ENCODE measurements at places on chromosomes 12 and 14. TPM values are rescaled to one million over a fixed set of nuclear protein-coding genes. Genes with fewer than 3 reads are reported as not detected.

The FAM234B gene
- total RNA-seq, result 9.5 TPM

The KRT78 gene
- not detected for total RNA-seq

The OR6C2 gene
- not detected for total RNA-seq

DNA sequence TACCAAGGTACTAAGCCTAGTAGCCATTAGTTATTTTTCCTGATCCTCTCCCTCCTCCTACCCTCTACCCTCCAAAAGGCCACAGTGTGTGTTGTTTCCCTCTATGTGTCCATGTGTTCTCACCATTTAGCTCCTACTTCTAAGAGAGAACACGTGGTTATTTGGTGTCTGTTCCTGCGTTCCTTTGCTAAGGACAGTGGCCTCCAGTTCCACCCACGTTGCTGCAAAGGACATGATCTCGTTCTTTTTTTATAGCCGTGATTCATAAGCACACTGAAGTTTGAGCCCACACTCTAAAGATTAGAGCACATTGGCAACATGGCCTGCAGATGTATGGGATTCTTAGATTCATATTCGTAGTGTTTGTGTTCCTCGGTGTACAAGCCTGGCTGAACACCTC, 8.1 kb upstream of the STX2 start:
- H3K27me3 ChIP-seq, result no peaks in the 10 kb centered on the region
- no peaks in the 10 kb centered on the region for H3K36me3 ChIP-seq
- no peak for DNase-seq
- H3K27ac ChIP-seq, result peak overlapping the region; percentile 78

DNA sequence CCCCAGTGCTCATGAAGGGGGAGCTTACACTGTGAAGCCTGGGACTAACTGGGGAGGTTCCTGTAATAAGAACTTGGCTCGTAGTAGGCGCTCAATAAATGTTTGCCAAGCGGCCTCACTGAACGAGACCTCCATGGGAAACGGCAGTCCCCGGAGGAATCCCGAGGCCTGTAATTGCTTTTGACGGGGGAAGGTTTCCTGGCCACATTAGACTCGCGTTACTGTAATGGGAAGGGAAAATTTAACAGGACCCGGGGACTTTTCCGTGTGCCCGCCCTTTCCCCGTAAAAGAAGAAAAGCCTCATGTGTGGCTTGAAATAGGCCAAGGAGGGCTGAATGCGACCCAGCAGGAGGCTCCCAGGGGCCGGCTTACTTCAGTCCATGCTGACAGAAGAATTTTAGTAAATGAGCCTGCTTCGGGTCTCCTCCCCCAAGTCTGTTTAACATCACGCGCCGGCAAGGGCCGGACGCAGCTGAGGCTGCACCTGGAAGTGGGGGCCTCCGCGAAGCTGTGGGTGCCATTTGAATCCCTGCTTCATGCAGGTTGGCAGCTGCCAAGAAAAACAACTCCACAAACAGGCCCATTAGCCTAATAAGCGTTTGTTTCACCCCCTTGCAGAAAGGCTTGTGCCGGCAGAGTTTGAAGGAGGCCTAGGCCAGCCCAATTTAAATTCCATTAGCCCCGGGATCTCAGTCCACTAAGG, 39.8 kb upstream of the PWP1 start:
- H3K36me3 ChIP-seq, result no peaks in the 10 kb centered on the region
- peaks cover 16% of the 10 kb centered on the region for H3K27me3 ChIP-seq
- peak overlapping the region; percentile 75 for H3K27ac ChIP-seq
- peaks cover 29% of the 10 kb centered on the region for H3K4me1 ChIP-seq
- peak overlapping the region; percentile 22 for H3K4me3 ChIP-seq

- peaks cover 12% of the 10 kb centered on the region for H3K36me3 ChIP-seq
- peaks cover 14% of the 10 kb centered on the region for H3K4me1 ChIP-seq
- H3K27me3 ChIP-seq, result no peaks in the 10 kb centered on the region
- H3K4me3 ChIP-seq, result no peak overlapping the region
- DNase-seq, result no peak
- no peak overlapping the region for H3K27ac ChIP-seq
Observed at GRCh38 chr12:46396826-46397225, 24.3 kb upstream of the SLC38A2 start.

DNA sequence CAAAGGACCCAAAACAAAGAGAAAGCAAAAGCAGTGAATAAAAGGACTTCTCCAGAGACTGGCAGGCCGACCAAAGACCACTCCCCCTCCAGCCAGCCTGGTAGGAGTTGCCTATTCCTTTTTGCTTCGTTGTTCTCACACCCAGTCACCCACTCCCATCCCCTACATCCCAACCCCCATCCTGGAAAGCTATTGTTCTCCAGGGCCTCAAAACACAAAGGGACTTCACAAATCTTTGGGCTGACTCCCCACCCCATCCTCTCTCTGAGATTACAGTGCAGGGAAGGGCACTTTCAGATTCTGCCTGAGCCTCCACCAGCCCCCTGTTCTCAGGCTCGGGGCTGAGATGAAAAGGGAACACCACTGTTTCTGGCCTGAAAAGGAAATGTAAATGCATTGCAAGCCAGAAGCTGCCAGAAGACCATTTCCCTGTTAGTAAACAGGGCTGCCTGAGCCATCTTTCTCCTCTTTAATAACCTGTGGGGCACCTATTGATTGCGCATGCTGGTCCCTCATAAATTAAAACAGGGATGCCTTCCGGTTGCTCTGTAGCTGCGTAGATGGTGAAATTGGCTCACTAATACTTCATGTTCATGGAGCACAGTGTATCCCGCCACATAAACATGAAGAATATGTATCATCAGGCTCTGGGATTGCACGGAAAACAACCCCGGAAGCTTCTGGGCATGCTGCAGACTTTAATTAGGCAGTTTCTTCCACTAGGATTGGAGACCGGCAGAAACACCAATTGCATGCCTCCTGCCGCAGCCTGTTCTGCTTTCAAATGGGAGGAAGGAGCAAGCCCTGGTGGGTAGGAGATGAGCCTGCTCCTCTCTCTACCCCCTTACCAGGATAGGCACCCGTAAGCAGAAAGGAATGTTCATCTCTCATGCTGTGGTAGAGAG, 130.3 kb upstream of the FUT8 start:
- H3K4me3 ChIP-seq, result peak overlapping the region; percentile 20
- H3K36me3 ChIP-seq, result no peaks in the 10 kb centered on the region
- peak overlapping the region; percentile 66 for H3K27ac ChIP-seq
- H3K4me1 ChIP-seq, result peaks cover 20% of the 10 kb centered on the region
- H3K27me3 ChIP-seq, result no peaks in the 10 kb centered on the region

DNA sequence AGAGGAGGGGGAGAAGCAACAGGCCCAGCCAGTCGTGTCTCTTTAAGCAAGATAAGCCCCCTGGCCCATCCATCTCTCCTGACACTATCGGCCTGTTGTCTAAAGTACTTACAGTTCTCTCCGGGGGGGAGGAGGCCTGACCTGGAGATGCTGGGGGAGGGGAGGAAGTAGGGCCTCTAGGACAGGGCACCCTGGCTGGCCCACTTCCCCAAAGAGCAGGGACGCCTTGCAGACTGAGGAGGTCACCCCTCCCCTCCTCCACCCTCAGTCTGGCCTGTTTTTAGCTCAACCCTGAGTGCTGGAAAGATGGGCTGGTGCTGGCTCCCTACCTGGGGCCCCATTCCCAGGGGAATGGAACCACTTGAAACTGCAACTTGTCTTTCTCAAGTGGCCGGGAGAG, 70.3 kb downstream of the TBX5 start:
- no peaks in the 10 kb centered on the region for H3K36me3 ChIP-seq
- H3K27me3 ChIP-seq, result peaks cover 14% of the 10 kb centered on the region
- DNase-seq, result no peak
- H3K4me3 ChIP-seq, result no peak overlapping the region
- peaks cover 21% of the 10 kb centered on the region for H3K4me1 ChIP-seq

- no peak overlapping the region for H3K4me3 ChIP-seq
- H3K4me1 ChIP-seq, result peaks cover 10% of the 10 kb centered on the region
- DNase-seq, result no peak
Observed at GRCh38 chr12:58206876-58207275, 265.5 kb downstream of the ATP23 start.

GRCh38 chr12:116169071-116169470, 108.4 kb downstream of the MED13L start:
- H3K4me1 ChIP-seq, result peaks cover 32% of the 10 kb centered on the region
- no peak overlapping the region for H3K27ac ChIP-seq
- no peak overlapping the region for H3K4me3 ChIP-seq
- H3K27me3 ChIP-seq, result no peaks in the 10 kb centered on the region
- no peaks in the 10 kb centered on the region for H3K36me3 ChIP-seq

DNA sequence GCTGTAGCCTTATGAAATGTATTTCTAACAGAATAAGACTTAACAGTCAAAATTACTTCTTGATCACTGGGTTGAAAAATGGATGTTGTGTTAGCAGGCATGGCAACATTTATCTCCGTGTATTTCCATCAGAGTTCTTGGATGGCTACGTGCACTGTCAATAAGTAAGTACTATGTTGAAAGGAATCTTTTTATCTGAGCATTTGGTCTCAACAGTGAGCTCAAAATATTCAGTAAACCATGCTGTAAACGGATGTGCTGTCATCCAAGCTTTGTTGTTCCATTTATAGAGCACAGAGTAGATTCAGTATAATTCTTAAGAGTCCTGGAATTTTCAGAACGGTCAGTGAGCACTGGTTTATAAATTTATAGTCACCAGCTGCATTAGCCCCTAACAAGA, 15.5 kb downstream of the SCAF11 start:
- H3K4me1 ChIP-seq, result peaks cover 26% of the 10 kb centered on the region
- no peak overlapping the region for H3K4me3 ChIP-seq
- no peak overlapping the region for H3K27ac ChIP-seq
- no peaks in the 10 kb centered on the region for H3K27me3 ChIP-seq
- peaks cover 31% of the 10 kb centered on the region for H3K36me3 ChIP-seq
- no peak for DNase-seq

DNA sequence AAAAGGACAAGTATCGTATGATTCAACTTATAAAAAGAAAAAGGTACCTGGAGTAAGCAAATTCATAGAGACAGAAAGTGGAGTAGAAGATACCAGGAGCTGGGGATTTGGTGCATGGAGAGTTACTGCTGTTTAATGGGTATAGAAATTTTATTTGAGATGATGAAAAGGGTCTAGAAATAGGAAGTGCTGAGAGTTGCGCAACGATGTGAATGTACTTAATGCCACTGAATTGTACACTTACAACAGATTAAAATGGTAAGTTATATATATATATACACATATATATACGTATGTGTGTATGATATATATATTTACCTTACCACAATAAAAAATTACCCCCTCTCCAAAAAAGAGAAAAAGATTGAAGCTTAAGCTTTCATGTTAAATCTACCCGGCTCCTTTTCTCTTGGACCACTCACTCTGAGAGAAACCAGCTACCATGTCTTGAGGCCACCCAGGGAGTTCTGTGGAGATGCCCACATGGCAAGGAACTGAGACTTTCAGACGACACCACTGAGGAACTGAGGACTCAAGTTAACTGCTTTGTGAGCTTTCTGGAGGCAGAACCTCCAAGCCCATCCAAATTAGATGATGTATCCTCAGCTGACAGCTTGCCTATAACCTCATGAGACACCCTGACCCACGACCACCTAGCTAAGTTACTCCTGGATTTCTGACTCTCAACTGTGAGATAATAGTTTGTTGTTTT, 130.0 kb upstream of the BTG1 start:
- no peak for DNase-seq
- H3K4me3 ChIP-seq, result no peak overlapping the region
- peaks cover 33% of the 10 kb centered on the region for H3K4me1 ChIP-seq
- H3K27me3 ChIP-seq, result peaks cover 3% of the 10 kb centered on the region
- no peaks in the 10 kb centered on the region for H3K36me3 ChIP-seq

All from mesothelial cell of epicardium (in vitro differentiated cells).